ENCODE measurements at places on chromosomes 3 and 15.
A peak's percentile ranks its signal among the peaks of the same experiment; 100 is the strongest.

GRCh38 chr15:23503980-23504379 lies 56.9 kb upstream of the GOLGA6L2 start:
- DNase-seq, result no peak

DNA sequence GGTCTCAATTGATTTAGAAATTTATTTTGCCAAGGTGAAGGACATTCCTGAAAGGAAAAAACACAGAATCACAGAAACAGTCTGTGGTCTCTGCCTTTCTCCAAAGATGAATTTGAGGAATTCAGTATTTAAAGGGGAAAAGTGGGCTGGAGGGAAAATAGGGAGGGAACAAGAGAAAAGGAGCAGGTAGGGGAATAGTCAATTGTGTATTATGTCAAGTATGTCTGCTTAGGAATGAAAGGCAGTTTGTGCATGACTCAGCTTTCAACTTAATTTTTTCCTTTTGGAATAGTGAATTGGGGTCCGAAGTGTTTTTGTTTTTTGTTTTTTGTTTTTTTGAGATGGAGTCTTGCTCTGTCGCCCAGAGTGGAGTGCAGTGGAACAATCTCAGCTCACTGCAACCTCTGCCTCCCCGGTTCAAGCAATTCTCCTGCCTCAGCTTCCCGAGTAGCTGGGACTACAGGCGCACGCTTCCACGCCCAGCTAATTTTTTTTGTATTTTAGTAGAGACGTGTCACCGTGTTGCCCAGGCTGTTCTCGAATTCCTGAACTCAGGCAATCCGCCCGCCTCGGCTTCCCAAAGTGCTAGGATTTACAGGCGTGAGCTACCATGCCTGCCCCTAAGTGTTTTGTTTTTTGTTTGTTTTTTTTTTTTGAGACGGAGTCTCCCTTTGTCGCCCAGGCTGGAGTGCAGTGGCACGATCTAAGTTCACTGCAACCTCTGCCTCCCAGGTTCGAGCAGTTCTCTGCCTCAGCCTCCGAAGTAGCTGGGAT lies 74.1 kb upstream of the MAP4 start:
- DNase-seq, result no peak

DNA sequence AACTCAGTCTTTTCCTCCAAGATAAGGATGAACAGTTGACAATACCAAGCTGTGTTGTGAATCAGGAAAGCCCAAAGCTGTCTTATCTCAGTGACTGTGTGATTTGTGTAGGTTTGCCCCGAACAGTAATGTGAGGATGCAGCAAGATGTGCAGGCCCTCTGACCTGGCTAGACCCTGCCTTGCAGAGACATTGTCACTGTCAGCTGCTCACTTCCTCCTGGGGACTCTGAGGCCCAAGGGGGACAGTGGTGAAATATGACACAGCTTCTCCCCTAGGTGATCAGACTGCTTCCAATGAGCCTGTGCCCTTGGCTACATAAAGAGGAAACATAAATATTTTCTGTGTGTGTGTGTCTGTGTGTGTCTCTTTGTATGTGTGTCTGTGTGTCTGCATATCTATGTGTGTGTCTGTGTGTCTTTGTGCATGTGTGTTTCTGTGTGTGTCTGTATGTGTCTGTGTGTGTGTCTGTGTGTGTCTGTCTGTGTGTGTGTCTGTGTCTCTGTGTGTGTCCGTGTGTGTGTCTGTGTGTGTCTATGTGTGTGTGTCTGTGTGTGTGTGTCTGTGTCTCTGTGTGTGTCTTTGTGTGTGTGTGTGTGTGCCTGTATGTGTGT lies 21.7 kb downstream of the LRRK1 start:
- DNase-seq, result no peak

GRCh38 chr15:43165801-43166325 lies 19.3 kb upstream of the CCNDBP1 start:
- DNase-seq, result no peak

DNA sequence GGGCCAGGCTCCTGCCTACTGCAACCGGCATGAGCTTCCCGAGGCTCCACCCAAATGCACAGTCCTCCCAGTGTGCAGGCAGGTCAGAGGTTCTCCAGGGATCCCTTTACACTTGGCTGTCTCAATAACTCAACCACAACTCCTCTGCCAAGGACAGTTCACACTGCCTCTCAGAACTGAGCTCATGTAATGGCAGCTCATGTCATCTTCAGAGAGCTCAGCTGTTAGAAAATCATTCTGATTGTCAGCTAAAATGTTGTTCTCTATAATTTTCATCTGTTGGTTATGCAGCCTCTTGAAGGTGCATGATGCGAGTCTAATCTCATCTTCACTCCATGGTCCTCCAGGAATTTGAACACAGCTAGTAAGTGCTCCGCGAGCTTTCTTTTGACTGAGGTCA lies 76.7 kb downstream of the SST start:
- DNase-seq, result no peak

- peak; percentile 64 for DNase-seq
These were observed 57.9 kb downstream of the ARHGAP31 start for GRCh38 chr3:119352034-119352609.

- no peak for DNase-seq
These were observed 1.0 kb upstream of the ZNF620 start for GRCh38 chr3:40504636-40505430.

GRCh38 chr15:60000113-60000823 lies 3.8 kb upstream of the FOXB1 start:
- DNase-seq, result no peak

- no peak for DNase-seq
These were observed 293.3 kb upstream of the TPM1 start for GRCh38 chr15:62749036-62749815.

DNA sequence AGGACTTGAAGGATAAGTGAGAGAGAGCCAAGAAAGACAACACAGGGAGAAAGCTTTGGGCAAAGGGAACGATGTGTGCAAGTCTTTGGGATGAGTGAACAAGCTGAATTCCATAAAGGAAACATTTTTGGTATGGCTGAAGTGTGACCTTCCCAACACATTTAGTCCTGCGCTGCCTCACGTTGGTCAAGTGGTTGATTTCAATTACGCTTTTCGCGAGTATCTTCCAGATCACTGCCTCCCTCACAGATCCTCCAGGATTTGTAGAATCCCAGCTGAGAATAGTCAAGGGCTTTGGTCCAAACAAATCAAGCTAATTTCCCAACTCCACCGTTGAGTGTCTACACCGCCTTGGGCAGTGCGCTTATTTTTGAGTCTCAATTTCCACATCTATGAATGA lies 338.4 kb upstream of the ADAMTS9 start:
- DNase-seq, result no peak

DNA sequence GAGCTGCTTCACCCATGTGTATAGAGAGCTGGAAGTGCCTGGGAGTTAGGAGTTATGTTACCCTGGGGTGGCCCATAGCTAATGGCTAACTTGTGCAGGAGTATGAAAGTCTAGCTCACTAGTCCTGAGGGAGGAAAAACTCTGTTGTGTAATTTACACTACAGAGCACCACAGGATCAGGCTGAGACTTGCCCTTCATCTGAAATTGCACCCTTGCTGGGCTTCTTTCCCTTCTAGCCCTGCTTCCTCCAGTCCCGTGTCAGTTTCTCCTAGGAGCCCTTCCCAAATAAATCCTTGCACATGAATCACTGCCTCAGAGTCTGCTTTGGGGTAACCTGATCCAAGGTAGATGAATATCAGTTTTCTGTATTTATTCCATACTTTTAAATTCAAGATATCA lies 40.0 kb downstream of the CTXND1 start:
- no peak for DNase-seq

GRCh38 chr3:191680989-191681597 lies 220.1 kb downstream of the PYDC2 start:
- DNase-seq, result no peak

- no peak for DNase-seq
These were observed 24.3 kb downstream of the PDZRN3 start for GRCh38 chr3:73600293-73600938.

GRCh38 chr3:72179107-72179464 lies 394.1 kb upstream of the PROK2 start:
- no peak for DNase-seq

DNA sequence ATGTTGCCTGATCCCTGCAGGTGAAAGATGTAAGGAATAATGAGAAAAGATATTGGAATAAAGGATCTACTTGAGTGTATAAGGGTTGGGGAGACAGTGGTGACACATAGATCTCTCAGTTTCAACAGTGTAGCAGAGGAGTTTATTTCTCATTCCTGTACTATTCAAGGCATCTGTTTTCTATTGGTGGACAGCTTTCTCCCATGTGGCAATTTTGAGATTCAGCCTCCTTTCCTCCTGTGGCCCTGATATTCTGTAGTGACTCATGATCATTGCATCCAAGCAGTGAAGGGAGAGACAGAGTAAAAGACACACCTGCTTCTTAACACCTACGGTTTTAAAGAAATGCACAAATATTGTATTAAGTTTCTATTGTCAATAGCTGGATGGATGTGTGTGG lies 327.6 kb downstream of the GRM7 start:
- no peak for DNase-seq

- DNase-seq, result no peak
These were observed 35.0 kb downstream of the TNK2 start for GRCh38 chr3:195873281-195873887.

- no peak for DNase-seq
These were observed 188.4 kb downstream of the RAP2B start for GRCh38 chr3:153350420-153350819.

GRCh38 chr3:2889736-2890135 lies 220.4 kb downstream of the IL5RA start:
- no peak for DNase-seq

GRCh38 chr15:62407216-62407615 lies 242.1 kb upstream of the C2CD4B start:
- DNase-seq, result no peak

- no peak for DNase-seq
These were observed 47.9 kb downstream of the QTRT2 start for GRCh38 chr3:114104414-114104813.

- no peak for DNase-seq
These were observed 23.2 kb downstream of the LIPC start for GRCh38 chr15:58454950-58455401.

DNA sequence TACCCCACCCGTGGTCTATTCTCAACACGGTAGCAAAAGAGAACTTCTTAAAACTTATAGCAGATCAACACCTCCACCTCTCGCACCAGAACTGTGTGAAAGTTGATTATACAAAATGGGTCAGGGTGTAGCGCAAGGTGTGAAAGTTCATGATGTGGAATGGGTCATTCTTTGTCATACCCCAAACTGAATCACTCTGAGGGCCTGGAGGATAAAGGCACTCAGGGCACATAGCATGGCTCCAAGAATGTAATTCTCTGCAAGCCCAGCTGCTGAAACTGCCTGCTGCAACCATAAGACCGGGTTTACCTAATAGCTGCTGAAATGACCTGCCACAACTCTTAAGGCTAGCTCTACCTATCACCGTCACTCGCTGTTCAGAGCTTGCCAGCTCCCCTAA lies 70.0 kb downstream of the FOXP1 start:
- DNase-seq, result no peak

DNA sequence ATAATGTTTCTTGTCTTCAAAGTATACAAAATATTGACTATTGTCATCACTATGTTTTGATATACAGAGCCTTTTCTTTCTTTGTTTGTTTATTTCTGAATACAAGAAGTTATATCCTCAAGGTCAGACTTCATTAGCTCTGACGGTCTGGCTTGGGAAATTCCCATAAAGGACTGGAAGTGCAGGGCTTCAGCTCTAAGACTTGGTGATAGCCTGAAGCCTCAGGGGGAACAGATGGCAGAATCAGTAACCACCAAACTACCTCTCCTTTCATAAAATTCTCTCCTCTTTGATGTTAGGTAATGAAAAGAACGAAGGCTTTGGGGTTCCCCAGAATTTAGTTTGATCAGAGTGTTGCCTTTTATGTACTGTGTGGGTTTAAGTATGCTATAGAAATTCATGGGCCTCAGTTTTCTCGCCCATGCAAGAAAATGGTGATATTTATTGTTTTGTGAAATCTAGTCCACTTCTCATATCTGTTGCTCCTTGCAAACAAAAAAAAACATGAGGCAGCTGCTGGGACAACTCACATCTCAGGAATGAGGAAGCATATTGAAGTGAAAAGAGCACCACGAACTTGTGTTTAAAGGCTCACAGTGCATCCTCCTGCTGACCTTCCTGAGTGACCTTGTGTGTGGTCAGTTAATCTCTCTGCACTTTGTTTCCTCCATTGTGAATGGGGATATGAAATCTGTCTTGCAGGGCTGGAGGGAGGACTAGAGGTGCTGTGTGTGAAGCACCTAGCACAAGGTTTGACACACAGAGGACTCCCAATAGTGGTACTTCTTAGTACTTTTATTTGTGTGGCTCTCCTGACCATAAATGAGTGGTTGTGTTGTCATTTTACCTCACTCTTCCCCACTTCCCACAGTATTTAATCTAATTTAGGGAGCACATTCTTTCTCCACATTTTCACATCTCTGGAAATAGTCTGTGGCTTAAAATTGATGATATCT lies 569.8 kb upstream of the IL12A start:
- DNase-seq, result no peak

DNA sequence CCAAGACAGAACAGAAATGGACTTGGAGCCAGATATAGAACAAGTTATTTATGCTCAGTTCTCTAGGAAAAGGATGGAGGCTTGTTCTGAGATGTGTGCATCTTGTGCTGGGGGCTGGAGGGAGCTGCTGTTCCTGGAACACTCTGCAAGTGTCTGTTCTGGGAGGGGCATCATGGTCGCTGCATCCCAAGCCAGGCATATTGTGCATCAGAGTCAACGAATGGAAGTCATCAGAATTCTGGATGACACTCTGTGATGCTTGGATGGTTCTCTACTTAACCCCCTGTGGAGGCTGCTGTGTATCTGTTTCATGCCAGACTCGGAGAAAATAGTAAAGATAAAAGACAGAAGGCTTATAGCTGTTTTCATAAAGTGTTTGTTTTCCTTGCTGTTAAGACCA lies 34.7 kb downstream of the RPL22L1 start:
- no peak for DNase-seq

- no peak for DNase-seq
These were observed 51.5 kb upstream of the NANOGP8 start for GRCh38 chr15:35136321-35137189.

DNA sequence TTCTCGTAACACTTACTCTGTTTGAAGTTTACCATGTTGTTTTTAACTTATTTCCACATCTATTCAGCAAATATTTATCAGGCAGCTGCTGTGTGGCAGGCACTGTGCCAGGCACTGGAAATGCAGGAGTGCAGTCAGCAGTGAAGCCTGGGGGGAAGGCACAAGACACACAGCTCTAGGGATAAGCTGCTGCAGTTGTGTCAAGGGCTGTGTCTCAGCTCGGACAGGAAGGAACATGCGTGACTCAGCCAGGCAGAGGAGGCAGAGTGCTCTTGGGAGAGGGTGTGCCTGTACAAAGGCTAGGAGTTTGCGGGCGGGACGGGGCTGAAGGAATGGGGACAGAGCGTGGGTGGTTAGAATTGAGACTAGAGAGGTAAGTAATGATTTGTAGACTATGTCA lies 24.7 kb downstream of the LYSMD4 start:
- DNase-seq, result no peak

DNA sequence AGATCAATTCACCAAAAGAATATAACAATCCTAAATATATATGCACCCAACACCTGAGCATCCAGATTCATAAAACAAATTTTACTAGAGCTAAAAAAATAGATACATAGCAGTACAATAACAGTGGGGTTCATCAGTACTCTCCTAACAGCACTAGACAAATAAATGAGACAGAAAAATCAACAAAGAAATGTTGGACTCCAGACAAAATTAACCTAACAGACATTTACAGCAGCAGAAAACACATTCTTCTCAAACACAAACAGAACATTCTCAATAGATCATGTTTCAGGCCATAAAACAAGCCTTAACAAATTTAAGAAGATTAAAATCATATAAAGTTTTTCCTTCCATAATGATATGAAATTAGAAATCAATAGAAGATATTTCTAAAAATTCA lies 124.8 kb upstream of the NECTIN3 start:
- DNase-seq, result no peak

- peak; percentile 80 for DNase-seq
These were observed 57.8 kb downstream of the STARD5 start for GRCh38 chr15:81265944-81266775.
